CD4-positive, alpha-beta T cell treated with Interleukin-17A for 1 hour (primary cell): ENCODE measurements at places on chromosomes 7 and 10.

DNA sequence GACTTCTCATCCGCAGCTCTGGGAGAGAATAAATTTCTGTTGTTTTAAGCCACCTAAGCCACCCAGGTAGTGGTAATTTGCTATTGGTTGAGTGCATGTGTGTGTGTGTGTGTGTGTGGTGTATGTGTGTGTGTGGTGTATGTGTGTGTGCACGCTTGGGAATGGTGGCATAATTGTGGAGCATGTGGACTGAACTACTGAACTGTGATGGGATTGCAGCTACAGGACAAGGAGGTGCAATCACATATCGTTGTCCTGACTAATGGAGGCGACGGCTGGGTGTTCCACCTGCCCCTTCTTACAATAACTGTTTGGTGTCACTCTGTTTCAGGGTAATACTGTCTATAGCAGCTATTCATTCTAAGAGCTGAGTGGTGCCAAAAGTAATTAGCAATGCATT is 448.7 kb upstream of the PFKP start:
- DNase-seq = no peak

DNA sequence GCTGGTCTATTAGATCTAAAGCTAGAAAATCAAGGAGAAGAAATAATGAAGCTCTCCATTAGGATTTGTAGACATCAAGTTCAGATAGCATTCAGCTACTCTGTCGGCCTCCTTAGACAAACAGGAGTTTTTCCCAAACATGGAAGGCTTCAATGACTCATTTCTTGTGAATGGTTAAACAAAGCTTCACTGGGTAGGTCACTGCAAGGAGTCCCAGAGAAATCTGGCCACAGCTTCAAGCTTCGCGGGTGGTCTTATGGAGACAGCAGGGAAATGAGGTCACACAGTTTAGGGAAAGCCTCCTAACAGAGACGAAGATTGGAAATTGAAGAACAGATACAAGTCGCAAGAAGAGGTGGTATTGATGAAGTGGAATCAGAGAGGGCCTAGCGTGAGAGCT is 22.6 kb upstream of the LRRC72 start:
- DNase-seq = no peak

DNA sequence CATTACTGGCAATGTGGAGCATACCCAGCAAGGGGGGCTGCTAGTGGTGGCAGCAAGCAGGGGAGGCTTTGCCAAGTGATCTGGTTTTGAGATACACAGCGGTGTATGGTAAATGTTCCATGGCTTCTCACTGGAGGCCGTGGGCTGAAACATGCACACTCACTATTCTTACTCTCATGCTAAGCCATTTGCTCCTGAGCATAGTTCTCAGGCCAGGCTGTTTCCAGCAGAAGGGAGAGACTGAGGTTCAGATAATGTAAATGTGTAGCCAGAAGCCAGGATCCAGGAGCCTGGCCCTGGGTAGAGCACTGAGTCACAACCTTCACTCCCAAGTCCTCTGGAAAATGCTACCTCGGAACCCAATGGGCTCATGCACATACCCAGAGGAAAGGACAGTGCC is 757.9 kb downstream of the GRID1 start:
- no peak for DNase-seq

- no peak for DNase-seq
Observed at GRCh38 chr10:1544929-1545328, 192.4 kb downstream of the ADARB2 start.

GRCh38 chr7:131021902-131022301 is 287.9 kb upstream of the KLF14 start:
- DNase-seq = no peak

GRCh38 chr7:143493751-143494150 is 16.1 kb downstream of the TAS2R41 start:
- no peak for DNase-seq
